Stimulated activated CD4-positive, alpha-beta T cell treated with anti-CD3 and anti-CD28 coated beads, TNF-alpha, amount 100 ng/mL, for 1 hour (primary cell): ENCODE measurements at places on chromosomes 12 and 14.

DNA sequence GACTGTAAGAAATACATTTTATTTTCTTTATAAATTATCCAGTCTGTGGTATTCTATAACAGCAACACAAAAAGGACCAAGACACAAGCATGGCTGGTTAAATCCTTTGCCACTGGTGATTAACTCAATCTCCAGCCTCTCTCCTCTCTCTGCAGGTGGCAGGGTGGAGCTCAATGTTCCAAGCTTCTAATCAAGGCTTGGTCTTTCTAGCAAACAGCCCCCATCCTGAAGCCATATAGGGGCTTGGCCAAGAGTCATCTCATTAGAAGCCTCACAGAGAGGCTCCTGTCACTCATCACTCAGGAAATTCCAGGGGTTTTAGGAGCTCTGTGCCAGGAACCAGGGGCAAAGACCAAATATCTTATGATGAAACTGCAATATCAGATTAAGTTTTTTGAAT is 12.0 kb downstream of the C12orf75 start:
- no peak for DNase-seq

DNA sequence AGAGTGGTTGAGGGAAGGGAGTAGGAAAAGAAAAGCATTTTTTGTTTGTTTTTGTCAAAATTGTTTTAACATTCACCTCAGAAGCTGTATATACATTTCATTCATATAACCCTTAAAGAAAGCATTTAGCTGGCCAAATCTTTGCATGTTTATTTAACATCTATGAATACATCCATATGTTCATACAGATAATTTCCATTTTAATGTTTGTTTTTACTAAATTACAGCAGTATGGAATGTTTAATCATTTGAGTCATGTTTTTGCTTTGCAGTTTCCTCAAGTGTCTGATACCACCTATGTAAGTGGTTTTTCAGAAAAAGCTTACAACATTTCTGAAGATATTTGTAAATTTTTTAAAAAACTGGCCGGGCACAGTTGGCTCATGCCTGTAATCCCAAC is 84.3 kb upstream of the ATF1 start:
- no peak for DNase-seq

- DNase-seq, result no peak
These were observed 134.3 kb downstream of the MED13L start for GRCh38 chr12:116142936-116143898.

DNA sequence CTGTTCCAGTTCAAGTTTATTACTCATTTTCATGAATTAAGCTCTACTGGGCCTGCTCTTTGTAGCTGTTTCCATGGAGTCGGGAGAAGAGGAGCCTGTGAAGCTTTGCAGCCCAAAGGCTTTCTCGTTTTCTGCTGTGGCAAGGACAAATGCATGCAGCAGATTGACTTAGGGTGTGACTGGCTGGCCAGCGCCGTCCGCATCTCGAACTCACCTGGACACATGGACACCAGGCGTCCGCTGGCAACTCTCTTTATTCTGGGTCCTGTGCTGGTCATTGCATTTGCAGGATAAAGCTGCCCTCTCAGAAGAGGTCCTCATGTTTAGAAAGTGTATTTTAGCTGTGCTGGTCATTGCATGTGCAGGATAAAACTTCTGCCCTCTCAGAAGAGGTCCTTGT is 350.4 kb downstream of the TMEM121 start:
- DNase-seq, result no peak

DNA sequence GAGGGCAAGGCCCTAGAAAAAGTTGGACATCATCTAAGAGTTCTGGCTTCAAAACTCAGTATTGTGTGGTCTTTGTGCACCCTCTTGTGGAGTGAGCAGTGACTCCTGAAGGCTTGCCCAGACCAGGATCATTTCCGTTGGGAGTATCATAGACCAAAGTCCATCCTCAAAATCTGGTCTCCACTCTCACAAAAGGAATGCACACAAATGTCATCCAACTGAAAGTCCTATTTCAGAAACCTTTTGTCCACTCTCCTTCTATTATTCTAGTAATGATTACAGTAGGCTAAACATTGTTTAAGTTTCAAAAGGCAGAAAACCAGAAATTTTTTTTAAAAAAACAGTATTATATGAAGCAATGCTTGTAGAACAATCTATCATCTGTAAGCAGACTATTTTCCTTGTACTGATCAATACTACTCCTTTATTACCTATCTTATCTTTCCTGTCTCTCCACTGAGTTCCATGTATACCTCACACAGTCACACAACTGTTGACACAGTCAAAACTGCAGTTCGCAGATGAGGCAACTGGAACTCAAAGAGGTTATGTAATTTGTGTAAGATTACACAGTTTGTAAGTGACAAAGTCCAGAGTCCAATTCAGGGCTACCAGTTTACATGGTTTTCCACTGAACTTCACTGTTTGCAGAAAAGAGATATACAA is 41.4 kb downstream of the COX16 start:
- DNase-seq, result no peak

DNA sequence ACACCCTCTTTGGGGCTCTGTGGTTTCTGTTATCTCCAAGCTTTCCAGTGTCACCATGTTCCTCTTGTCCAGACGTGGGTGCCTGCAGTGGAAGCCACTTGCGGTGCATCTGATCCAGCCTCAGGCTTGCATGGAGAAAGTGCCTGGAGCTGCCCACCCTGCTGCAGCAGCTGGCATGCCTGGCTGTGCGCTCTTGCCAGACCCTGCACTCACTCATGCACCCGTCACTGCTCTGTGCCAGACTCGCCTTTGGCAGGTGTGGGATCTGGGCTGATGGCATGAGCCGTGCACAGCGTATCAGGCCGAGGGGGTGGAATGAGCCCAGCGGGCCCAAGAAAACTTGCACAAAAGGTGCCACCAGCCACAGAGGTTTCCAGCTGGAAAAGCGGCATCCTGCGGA is 105.1 kb downstream of the MNAT1 start:
- no peak for DNase-seq

GRCh38 chr12:109687250-109687649 is 26.4 kb upstream of the FAM222A start:
- no peak for DNase-seq

DNA sequence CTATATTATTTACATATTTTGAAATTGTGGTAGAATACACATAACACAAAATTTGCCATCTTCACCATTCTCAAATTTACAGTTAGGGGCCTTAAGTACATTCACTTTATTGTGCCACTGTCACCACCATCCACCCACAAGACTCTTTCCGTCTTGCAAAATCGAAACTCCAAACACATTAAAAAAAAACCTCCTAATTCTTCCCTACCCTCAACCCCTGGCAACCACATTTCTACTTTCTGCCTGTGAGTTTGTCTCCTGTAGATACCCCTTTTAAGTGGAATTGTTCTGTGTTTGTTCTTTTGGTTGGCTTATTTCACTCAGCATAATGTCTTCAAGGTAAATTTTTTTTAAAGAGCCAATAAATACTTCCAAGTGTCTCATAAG is 31.6 kb upstream of the AMIGO2 start:
- no peak for DNase-seq

GRCh38 chr14:57254884-57255283 is 13.8 kb downstream of the EXOC5 start:
- DNase-seq, result no peak

DNA sequence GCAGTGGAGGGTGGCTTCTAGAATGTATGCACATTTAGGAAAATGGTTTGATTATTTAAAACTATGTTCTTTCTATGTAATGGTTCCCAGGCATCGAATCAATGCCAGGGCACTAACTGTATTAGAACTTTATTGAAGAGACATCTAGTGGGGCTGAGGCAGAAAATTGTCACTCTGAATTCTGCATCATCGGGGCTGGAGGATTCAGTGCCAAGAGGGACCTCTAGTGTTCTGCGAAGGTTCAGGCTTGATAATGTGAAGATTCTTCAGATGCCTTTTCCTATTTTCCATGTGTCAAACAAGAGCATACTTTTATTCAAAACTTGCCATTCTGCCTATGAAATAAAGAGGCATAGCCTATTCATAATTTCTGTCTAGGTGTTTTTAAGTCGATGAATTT is 146.3 kb downstream of the CAND1 start:
- DNase-seq, result no peak

- no peak for DNase-seq
These were observed 6.5 kb downstream of the NFE2 start for GRCh38 chr12:54294152-54294952.

GRCh38 chr12:60211244-60211643 is 615.4 kb downstream of the SLC16A7 start:
- DNase-seq, result no peak

DNA sequence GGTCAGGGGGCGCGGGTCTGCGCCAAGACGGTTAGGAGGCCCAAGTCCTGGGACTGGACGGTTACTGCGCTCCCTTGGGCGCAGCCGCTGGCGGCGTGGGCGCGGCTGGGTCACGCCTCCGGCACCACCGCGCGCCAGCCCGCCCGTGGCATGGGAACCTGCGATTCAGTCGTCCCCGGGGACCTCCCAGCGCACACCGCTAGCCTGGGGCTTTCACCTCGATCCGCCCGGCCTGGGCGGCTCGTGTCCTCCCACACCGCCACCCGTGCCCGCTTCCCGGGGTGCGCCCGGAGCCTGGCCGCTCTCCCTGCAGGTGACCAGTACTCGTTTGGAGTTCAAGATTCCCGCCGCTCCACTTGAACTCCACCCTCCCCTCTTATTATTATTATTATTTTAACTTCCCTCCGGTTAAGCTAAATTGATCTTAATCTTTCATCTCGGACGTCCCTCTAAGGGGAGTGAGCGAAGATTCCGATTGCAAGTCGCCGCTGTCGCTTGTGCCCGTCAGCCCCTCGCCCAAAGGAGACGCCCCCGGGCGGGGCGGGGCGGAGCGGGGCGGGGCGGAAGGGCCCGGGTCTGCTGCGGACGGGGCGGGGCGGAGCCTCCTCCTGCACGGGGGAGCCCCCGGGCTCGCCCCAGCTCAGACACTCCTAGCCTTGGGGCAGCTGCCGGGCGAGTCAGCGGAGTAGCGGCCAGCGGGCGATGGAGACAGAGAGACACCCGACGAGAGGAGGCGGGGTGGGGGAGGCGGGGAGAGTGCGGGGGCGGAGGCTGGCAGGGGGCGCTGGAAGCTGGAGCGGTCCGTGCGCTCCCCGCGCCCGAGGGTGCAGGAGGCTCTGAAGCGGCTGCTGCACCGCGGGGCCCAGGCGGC is at the start of gene KCNMB4:
Gene KCNMB4 (plus strand): TSS at position 643 of the 871 bp plus-strand sequence. CDS start 445 bp downstream, outside the sequence.
- DNase-seq, result peak; percentile 57

GRCh38 chr12:80299976-80300375 is 144.1 kb upstream of the PTPRQ start:
- no peak for DNase-seq

DNA sequence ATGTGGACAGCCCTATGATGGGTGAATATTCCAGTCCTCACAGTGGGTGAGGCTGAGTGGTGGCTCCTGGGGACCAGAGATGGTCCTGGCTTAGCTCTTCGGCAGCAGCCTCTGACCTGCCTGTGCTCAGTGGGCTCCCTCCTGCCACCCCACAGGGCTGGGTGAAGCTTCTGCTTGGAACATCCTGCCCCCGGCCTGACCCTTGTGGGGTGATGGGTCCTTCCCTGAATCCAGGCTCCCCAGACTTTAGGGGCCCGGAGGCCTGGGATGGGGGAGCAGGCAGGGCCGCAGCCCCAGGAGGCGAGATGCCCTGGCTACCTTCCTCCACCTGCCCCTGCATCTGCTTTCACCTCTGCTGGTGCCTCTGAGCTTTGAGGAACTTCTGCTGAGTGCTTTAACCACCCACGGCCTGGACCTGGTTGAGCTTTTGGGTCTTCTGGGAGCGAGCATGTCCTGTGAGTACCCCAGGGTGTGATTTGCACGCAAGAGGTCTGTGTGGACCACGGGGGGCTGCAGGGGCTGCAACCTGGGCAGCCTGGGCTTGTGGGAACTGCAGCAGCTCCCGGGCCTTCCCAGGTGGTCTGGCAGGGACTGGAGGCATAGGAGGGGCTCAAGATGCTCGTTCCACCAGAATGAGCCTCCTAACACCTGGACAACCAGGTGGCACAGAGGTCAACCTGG is 159.5 kb downstream of the KIF26A start:
- no peak for DNase-seq

DNA sequence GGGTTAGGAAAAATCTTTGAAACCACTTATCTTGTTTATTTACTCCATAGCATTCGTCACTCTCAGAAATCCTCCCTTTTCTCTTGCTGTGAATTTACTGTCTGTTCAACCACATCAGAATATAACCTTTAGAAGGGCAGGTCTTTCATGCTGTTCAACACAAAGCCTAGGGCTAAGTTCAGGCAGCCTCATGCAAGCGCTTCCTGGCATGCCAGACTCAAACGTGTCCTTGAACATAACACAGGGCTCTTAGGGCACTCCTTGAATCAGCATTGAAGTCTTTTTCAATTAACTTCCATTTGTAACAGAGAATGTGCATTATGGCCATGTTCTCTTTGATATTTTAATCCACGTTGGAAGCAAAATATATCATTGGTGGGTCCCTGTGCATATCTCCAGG is 377.7 kb downstream of the GLT1D1 start:
- no peak for DNase-seq

DNA sequence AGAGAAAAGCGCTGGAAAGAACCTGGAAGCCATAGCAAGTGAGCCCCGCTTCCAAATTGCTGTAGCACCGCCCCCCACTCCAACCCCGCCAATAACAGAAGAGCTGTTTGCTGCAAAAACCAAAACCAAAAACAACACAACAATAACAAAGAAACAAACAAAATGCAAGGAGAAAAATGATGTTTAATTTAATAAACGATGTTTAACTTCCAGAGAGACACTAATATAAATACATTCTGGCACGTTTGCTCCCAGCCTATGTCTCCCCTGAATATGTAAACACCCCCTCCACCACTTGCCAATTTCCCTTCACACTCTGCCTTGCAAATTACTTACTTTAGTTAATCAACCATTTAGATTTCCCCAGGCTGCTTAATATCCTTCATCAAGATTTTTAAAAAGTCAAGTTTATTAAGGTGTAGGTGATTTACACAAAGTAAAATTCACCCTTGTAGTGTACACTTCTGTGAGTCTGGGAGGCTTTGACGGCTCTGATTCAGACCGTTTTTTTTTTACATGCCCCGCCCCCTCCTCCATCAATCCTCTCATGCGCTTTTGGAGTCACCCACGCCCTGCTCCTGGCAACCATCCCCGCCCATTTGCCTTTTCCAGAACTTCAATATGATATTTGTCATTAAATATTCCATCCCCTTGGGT is 482 bp upstream of the IFI27L2 start:
- no peak for DNase-seq

GRCh38 chr12:20492251-20492760 is 124.0 kb downstream of the PDE3A start:
- no peak for DNase-seq

DNA sequence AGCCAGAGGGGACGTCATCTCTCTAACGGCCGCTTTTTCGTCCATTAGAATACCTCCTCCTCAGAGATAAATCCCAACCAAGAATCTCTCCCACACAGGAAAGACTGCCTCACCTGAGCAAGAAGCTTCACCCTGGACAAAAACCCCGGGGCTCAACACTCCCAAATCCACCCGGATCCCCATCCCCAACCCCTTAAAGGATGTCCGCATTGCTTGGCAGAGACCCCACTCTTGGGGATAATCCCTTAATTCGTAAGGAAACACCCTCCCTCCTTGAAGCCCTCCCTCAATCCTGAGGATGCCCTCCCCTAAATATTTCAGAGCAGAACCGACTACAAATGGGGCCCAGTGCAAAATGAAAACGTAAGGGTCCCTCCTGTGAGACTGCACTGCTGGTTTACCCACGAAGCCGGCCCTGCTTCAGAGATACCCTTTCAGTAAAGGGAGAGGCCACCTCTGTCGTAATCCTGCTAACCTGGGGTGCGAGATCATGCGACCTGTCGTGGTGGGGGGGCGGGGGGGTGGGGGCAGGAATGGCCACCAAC is 655 bp upstream of the DYNLL1 start:
- no peak for DNase-seq
